ENCODE measurements at places on chromosomes 3 and 15.
A peak's percentile ranks its signal among the peaks of the same experiment; 100 is the strongest.

DNA sequence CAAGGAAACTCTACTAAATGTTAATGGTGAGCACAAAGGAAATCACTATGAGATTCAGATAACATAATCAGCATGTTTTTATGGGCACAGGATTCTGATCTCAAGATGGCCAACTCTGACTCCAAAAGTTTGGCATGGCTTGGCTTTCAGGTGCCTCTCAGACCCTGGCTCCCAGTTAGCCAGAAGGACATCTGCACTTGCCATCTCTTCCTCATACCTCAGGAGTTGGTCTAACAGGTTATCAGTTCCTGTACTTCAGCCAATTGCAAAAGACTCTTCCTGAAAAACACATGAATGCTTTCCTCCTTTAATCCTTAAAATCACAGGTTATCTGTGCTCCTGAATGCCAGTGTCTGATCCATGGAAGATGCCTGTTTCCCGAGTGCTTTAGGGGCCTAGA is 25.0 kb downstream of the TMPRSS7 start:
- DNase-seq: no peak

DNA sequence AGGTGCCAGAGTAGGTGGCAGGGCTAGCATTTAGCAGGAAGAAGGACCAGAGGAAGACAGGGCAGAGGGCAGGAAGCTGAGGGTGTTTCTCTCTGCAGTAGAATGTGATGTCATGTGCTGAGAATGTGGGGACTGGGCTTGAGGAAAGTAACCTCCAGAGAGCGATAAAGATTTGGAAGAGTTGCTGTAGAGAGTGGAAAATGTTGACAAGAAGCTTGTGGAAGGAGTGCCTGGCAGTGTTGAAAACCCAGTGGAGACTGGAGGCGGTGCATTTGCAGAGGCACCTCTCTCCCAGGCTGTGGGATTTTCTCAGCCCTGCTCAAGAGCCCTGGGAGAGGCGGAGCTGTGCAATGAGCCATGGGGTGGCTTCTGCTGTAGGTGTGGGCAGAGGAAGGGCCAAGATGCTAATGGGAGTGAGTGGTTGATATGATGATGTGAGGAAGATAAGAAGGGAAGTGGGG is 54.8 kb downstream of the MESD start:
- DNase-seq: no peak

DNA sequence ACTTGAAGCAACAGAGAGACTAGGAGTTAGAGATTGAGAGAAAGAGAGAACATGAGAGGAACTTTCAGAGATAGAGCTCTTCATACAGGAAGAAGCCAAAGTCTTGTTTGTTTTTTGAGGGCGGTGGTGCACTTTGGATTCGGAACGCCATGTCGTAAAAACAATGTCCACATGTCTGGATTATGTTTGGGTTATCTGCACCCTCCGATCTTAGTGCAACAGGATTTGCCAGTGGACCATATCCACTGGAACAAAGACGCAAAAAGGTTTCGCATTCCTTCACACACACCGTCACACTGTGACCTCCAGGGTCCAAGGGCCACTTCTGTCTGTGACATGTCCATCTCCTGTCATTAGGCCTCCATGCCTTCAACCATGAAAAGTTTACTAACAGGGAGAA is 141.8 kb upstream of the ATP11B start:
- no peak for DNase-seq

DNA sequence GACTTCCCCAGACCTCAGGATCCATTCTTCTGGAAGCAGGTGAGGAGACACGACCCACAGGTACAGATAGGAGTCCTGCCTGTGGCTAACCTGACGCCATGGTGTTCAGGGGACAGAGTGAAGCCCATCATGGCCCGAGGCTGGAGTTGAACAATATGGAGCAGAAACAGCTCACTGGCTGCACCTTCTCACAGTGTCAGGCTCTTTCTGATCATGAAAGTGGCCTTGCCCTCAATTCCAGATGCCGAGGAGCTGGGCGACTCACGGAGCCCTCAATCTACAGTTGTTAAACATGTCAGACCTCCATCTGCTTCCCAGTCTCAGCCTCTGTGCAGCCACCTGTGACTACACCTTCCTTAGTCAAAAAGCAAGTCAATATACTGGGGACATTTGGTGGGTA is 110.8 kb upstream of the SMAD3 start:
- DNase-seq: no peak

DNA sequence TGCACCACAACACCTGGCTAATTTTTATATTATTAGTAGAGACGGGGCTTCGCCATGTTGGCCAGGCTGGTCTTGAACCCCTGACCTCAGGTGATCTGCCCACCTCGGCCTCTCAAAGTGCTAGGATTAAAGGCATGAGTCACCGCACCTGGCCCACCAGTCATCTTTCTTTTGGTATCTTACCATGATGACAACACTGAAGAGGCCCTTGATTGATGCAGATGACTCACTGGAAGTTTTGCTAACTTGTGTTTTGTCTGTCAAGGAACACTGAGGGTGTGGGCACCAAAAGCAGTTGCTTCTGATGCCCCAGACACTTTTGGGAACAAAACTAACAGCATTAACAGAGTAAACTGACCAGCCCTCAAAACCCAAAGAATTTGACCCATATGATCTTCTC is 88.3 kb downstream of the MYO5A start:
- DNase-seq: no peak

- DNase-seq: no peak
Measured at GRCh38 chr3:145704020-145704419, 457.0 kb downstream of the PLOD2 start.

GRCh38 chr3:78281381-78281780 is 1241.5 kb downstream of the ROBO2 start:
- no peak for DNase-seq

GRCh38 chr3:79930196-79930595 is 162.4 kb upstream of the ROBO1 start:
- no peak for DNase-seq

- DNase-seq: no peak
Measured at GRCh38 chr3:140896997-140897396, 44.6 kb upstream of the SLC25A36 start.

- no peak for DNase-seq
Measured at GRCh38 chr3:35946854-35947515, 307.7 kb downstream of the ARPP21 start.

DNA sequence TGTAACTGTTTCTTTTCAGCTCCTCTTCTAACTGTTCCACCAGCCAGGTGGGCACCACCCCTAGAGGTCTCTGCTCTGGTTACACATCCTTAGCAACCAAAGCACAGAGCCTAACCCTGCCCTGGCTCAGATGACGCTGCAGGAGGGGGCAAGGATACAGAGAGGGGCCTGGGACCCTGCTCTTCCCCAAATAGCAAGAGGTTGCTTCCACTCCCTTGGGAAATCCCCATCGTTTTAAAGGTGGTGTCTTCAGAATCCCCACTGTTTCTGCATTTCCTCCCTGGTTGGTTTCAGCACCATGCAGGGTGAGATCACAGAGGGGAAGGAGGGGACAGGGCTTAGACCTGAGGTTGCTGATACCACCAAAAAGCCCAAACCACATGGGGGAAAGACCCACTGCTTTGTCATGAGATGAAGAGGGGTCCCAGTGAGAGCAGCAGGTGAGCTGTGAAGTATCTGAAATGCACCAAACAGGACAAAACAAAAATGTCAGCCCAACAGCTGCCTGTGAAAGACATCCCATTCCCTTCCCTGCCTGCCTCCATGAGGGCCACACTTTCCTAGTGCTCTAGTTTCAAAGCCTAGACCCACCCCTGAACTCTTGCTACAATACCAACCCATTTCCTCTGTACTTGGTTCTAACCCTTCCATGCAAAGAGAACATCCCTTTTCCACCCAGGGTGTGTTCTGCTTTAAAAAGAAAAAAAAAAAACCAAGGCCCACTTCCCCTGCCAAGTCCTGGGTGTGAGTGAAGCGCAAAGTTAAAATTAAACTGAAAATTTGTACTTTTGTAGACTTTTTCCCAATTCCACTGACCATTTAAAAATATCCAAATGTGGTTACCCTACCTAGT is 29.0 kb downstream of the ANP32A start:
- DNase-seq: no peak

DNA sequence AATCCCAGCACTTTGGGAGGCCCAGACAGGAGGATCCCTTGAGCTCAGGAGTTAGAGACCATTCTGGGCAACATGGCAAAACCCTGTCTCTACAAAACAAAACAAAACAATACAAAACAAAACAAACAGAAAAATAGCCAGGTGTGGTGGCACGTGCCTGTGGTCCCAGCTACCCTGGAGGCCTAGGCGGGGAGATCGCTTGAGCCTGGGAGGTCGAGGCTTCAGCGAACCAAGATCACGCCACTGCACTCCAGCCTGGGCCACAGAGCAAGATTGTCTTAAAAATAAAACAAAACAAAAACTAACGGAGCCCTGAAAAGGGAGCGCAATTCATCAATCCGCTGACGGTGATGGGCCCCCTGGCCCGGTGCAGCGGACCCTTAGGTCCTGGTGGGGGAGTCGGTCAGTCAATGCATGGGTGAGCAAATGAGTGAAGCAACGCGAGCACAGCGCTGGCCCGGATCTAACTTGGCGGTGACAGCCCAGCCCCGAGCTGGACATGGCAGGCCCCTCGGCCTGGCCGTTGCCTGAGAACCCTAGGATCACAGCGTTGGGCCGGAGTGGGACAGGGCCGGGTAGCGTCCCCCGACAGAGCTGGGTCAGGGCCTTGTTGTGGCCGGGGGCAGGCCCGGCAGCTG is 52.4 kb upstream of the BLM start:
- no peak for DNase-seq

GRCh38 chr3:149332771-149333170 is 665 bp downstream of the TM4SF18 start:
- DNase-seq: no peak

DNA sequence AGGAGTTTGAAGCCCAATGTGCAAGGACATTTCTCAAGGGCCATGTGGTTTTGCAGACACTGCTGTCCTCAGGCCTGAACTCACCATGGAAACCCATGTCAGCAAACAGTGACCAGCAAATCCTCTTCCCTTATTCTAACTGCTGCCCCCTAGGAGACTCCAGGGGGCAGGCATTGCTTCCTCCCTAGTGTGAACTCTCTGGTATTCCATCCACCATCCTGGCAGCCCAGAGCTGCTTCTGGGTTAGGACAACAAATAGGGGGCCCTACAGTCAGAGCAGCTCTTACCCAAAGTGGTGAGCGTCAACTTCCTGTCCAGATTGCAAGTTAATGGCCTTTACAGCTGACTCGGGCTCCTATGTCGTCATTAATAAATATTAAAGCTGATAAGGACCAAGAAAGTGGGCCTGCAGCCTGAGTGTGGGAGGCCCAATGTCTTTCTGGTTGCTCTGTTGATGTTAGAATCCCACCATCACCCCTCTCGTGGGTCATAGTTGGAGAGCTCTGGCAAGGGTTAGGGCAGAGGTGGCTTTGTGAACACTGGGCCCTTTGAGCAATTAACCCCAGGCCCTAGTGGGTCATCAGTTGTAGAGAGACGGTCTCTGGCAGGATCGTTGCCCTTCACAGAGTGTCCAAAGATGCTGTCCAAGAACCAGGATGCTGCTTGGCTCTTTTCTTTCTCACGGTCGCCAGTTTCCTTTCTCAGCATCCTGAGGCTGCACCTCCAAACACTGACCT is 41.5 kb downstream of the TGM4 start:
- no peak for DNase-seq

GRCh38 chr3:124634210-124635168 is 95.8 kb upstream of the UMPS start:
- DNase-seq: no peak

- no peak for DNase-seq
Measured at GRCh38 chr3:98699132-98699531, 64.0 kb upstream of the ST3GAL6 start.

GRCh38 chr3:139449566-139449965 is 26.8 kb downstream of the RBP2 start:
- no peak for DNase-seq

- no peak for DNase-seq
Measured at GRCh38 chr3:157300094-157300493, 136.6 kb upstream of the PTX3 start.

DNA sequence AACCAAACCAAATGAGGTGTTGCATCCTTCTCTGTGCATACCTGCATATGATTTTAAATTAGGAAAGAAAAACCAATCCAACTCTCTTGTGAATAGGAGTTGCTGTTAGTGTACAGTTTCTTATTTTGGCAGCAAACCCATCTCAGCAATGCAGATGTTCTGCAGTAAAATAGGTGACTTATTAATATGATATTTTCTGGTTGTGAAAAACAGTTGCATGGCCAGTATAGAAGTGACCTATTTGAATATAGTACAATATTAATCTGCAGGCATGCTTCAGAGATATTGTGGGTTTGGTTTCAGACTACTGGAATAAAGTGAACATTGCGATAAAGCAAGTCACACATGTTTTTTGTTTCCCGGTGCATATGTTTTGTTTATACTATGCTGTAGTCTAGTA is 42.2 kb downstream of the AKAP13 start:
- no peak for DNase-seq

GRCh38 chr3:15268033-15268631 is 62.1 kb downstream of the CAPN7 start:
- peak; percentile 78 for DNase-seq

DNA sequence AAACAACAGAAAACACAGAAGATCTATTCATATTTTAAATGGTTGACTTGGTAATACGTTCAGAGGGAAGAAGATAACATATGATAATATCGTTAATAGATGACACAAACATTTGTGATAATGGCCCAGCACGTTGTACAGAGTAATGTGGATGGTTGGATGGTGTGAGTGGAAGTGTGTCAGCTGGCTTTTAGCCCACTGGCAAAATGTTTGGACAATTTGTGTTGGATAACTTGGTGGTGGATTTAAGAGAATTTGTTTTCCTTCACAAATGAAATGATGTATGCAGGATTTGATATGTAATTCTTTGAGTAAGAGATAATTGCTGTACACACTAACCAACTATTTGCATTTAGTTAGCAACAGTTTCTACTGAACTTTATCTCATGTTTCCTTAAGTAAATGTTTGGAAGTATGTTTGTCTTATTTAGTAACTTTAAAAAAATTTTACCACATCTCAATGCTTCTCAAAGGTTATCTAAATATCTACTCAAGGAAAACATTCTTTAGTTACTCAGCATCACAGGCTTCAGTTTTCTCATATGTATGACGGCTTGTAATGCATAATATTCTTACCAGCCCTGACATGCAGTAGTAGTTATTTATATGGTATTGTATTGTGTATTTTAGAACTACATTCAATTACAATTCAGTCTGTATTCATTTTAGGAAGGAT is 328.5 kb upstream of the GOLIM4 start:
- DNase-seq: no peak

DNA sequence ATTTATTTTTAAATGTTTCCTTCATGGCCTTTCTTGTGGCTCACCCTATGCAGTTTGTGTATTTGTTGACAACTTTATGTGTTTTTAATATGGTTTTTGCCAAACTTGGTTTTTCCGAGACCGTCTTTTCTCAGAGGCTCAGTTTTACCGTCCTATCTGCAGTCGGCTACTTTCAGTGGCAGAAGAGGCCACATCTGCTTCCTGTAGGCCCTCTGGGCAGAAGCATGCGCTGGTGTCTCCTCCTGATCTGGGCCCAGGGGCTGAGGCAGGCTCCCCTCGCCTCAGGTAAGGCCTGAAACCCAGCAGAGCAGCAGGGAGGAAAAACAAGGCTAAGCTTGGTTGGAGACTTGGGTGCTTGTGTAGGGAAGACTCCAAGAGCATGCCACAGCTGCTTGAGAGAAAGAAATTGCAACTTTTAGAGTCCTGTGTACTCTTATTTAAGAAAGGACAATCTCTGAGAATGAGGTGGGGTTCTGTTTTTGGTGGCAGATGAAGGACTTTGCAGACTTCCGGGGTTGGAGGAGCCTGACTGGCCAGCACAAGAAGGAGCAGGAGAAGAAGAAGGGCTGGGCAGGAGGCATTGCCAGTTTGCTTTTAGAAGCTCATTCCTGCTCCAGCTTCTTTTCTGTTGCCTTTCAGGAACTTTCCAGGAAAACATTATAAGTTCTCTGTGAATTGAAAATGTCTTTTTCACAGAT is at the start of gene TIGIT:
Gene TIGIT (plus strand): TSS at position 191 of the 698 bp plus-strand sequence. CDS start 34 bp downstream, at position 225.
- no peak for DNase-seq

GRCh38 chr15:37731146-37731746 is 203.2 kb upstream of the TMCO5A start:
- DNase-seq: no peak

All from stimulated activated CD4-positive, alpha-beta T cell treated with anti-CD3 and anti-CD28 coated beads, Interleukin-1b, Interleukin-23, amount 100 ng/mL, for 24 hours (primary cell).